ENCODE measurements at places on chromosomes 7 and 10. TPM values are rescaled to one million over a fixed set of nuclear protein-coding genes. Genes with fewer than 3 reads are reported as not detected.
A peak's percentile ranks its signal among the peaks of the same experiment; 100 is the strongest.

SYT15 gene
- total RNA-seq = 0.67 TPM

GRCh38 chr7:3641582-3641981 lies 340.5 kb downstream of the SDK1 start:
- H3K4me1 ChIP-seq = no peaks in the 10 kb centered on the region
- H3K27ac ChIP-seq = no peak overlapping the region
- H3K36me3 ChIP-seq = no peaks in the 10 kb centered on the region
- no peak overlapping the region for H3K4me3 ChIP-seq
- no peaks in the 10 kb centered on the region for H3K27me3 ChIP-seq

DNA sequence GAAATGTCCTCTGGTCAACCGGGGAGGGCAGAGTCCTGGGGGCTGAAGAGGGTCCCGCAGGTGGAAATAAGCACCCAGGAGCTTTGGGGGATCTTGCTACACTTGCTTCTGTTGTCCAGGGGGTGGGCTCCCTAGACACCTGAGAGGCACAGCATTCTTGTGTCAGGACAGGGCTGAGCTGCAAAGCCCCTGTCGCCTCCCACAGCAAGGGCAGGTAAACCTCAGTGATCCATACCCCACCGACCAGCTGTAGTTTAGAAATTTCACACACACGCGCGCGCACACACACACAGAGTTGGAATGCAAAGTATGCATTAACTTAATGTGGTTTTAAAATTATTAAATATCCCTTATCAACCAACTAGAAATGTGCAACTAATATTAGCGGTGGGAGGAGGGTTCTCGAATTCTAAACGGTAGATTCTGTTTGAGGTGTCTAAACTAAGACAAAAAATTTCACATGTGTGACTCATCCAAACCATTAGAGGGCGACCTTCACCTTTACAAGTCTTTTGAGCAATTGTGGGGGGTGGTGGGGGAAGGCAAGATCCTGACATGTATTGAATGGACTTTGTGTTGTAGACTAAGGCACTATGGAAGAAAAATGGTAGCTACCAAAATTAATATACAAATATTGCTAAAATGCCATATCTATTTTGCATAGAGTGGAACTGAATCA lies 34.3 kb upstream of the PTF1A start:
- no peak overlapping the region for H3K4me3 ChIP-seq
- H3K27me3 ChIP-seq = no peaks in the 10 kb centered on the region
- peak; percentile 3 for DNase-seq
- H3K36me3 ChIP-seq = no peaks in the 10 kb centered on the region
- H3K27ac ChIP-seq = no peak overlapping the region

GPR22 gene
- total RNA-seq = not detected

DNA sequence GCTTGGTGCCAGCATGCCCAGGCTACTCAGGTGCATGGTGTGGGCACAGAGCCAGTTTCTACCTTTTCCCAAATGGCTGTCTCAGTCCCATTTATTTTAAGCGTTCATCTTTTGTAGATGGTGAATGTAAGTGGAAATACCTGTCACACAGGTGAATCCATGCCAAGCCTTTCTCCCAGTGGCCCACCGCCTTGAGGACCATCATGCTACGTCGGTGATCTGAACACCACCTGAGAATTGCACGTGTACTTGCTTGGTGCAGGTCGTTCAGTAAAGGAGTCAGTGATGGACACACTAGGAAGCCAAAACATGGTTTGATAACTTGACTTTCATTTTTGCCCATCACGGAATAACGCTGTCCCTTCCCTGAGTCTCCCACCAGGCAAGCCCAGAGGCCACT lies 666.7 kb upstream of the FOXK1 start:
- H3K27ac ChIP-seq = no peak overlapping the region
- no peaks in the 10 kb centered on the region for H3K27me3 ChIP-seq
- no peak overlapping the region for H3K4me3 ChIP-seq

GRCh38 chr7:42445691-42446090 lies 208.7 kb upstream of the GLI3 start:
- H3K4me1 ChIP-seq = no peaks in the 10 kb centered on the region
- H3K36me3 ChIP-seq = no peaks in the 10 kb centered on the region
- no peaks in the 10 kb centered on the region for H3K27me3 ChIP-seq
- no peak overlapping the region for H3K27ac ChIP-seq

- H3K27me3 ChIP-seq = peaks cover 4% of the 10 kb centered on the region
- DNase-seq = no peak
- H3K36me3 ChIP-seq = no peaks in the 10 kb centered on the region
- H3K4me3 ChIP-seq = no peak overlapping the region
- no peak overlapping the region for H3K27ac ChIP-seq
Observed at GRCh38 chr10:104250371-104250770, 4.3 kb upstream of the GSTO1 start.

SPDYE1 gene
- total RNA-seq = not detected

GRCh38 chr10:18606051-18606695 lies 45.2 kb downstream of the NSUN6 start:
- no peaks in the 10 kb centered on the region for H3K27me3 ChIP-seq
- H3K4me3 ChIP-seq = no peak overlapping the region
- no peaks in the 10 kb centered on the region for H3K4me1 ChIP-seq
- peaks cover 34% of the 10 kb centered on the region for H3K36me3 ChIP-seq
- H3K27ac ChIP-seq = no peak overlapping the region
- DNase-seq = no peak

- no peaks in the 10 kb centered on the region for H3K36me3 ChIP-seq
- H3K4me1 ChIP-seq = no peaks in the 10 kb centered on the region
- DNase-seq = no peak
- no peaks in the 10 kb centered on the region for H3K27me3 ChIP-seq
- H3K27ac ChIP-seq = no peak overlapping the region
Observed at GRCh38 chr7:111711426-111712065, 149.3 kb upstream of the IMMP2L start.

DNA sequence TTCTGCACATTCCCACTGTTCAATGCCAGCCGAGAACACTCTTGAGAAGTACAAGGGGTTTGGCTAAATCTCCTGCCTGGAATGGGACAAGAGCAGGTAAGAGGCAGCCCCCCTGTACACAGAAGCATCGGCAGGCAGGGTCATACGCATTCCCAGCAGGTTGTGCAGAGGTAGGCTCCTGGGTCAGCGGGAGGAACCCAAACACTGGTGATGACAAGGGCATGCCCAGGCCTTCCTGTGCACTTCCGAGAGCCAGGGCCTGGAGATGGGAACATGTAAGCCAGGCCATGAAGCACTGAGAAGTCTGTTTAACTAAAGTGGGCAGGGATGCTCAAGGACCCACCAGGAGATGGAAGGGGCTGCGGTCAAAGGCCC lies 130.3 kb upstream of the CHST15 start:
- no peaks in the 10 kb centered on the region for H3K27me3 ChIP-seq
- H3K27ac ChIP-seq = no peak overlapping the region
- no peaks in the 10 kb centered on the region for H3K36me3 ChIP-seq
- DNase-seq = peak; percentile 19
- no peak overlapping the region for H3K4me3 ChIP-seq
- no peaks in the 10 kb centered on the region for H3K4me1 ChIP-seq

DNA sequence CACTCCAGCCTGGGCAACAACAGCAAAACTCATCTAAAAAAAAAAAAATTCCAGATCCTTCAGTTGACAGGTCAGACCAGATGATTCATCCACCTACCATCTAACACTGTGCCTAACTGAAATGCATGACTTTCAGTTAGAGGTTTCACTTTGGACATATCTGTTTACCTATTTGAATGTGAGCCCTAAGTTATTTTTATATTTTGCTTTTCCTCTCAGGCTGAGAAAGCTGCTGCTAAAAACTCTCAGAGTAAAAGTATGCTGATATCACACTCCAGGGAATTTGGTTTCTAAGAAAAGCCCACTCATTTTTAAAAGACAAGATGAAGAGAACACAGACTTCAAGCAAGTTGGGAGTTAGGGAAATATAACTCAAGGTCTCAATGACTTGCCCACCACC lies 126.0 kb downstream of the SGMS1 start:
- peak; percentile 43 for DNase-seq
- peak overlapping the region; percentile 19 for H3K4me3 ChIP-seq
- H3K27me3 ChIP-seq = no peaks in the 10 kb centered on the region

ANXA8L1 gene
- total RNA-seq = not detected

- no peaks in the 10 kb centered on the region for H3K27me3 ChIP-seq
- no peak overlapping the region for H3K4me3 ChIP-seq
- no peaks in the 10 kb centered on the region for H3K4me1 ChIP-seq
- H3K27ac ChIP-seq = no peak overlapping the region
- H3K36me3 ChIP-seq = no peaks in the 10 kb centered on the region
Observed at GRCh38 chr7:3670898-3671297, 369.8 kb downstream of the SDK1 start.

DNA sequence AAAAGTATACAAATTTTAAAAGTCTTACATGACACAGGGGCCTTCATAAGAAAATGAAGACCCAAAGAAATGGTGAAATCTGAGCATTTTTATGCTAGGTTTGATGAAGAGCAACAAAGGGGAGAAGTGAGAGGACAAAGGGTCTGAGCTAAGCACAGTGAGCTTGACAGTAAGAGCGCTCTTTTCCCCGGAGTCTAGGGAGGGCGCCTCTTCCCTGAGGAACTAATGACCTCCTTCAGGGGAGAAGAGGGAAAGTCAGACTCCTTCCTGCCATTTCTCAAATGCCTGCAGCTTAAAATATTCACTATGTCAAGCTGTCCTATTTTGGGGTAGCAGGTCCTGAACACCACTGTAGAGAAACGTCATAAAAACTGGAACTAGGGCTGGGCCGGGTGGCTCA lies 18.1 kb upstream of the PAXIP1 start:
- no peak for DNase-seq
- no peak overlapping the region for H3K27ac ChIP-seq
- H3K4me1 ChIP-seq = no peaks in the 10 kb centered on the region
- peaks cover 2% of the 10 kb centered on the region for H3K27me3 ChIP-seq
- no peaks in the 10 kb centered on the region for H3K36me3 ChIP-seq

OR2AE1 gene
- total RNA-seq = 0.99 TPM

GRCh38 chr7:27080844-27081436 lies 14.9 kb downstream of the HOXA1 start:
- H3K27me3 ChIP-seq = peaks cover 8% of the 10 kb centered on the region
- no peak overlapping the region for H3K27ac ChIP-seq
- no peaks in the 10 kb centered on the region for H3K36me3 ChIP-seq
- H3K4me1 ChIP-seq = no peaks in the 10 kb centered on the region

DNA sequence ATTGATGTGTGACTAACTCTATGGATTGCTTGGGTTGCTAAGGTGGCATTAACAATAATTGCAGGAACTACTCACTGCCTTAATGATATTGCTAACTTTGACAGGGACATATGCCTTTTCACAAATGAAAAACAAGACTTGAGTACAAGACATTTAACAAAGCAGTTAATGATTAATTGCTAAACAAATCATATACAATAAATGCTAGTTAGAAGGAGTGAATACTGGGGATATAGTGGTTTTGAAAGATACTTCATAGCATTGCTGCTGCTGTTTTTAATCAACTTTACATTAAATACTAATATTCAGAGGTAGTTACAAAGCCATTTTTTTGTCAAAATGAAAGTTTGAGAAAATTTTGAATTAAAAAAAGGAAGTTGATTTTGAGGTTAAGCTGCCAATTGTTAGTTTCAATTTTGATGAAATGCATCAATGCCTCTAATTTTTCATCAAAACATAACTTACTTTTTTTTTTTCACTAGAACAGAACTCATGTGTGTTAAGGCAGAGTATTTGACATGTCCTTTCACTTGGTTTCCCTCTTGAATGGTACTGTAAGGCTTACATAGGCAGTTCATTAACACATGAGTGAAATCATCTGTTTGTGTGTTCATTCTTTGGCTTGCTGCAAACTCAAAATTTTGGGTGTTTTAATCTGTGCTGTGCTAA lies 106.2 kb upstream of the SEMA3D start:
- no peaks in the 10 kb centered on the region for H3K4me1 ChIP-seq
- no peaks in the 10 kb centered on the region for H3K36me3 ChIP-seq
- H3K27ac ChIP-seq = no peak overlapping the region
- no peak overlapping the region for H3K4me3 ChIP-seq

AQP1 gene
- total RNA-seq = 0.20 TPM

- H3K27me3 ChIP-seq = peaks cover 45% of the 10 kb centered on the region
- no peak overlapping the region for H3K4me3 ChIP-seq
Observed at GRCh38 chr7:116522247-116522646, 2.6 kb upstream of the CAV1 start.

- H3K36me3 ChIP-seq = peaks cover 38% of the 10 kb centered on the region
- peaks cover 50% of the 10 kb centered on the region for H3K4me1 ChIP-seq
- DNase-seq = no peak
- H3K4me3 ChIP-seq = no peak overlapping the region
Observed at GRCh38 chr7:130973637-130974036, 239.6 kb upstream of the KLF14 start.

NEUROD6 gene
- not detected for total RNA-seq

MOGAT3 gene
- total RNA-seq = not detected

GRCh38 chr10:504121-504611 lies 185.3 kb downstream of the DIP2C start:
- H3K36me3 ChIP-seq = no peaks in the 10 kb centered on the region
- H3K4me1 ChIP-seq = peaks cover 7% of the 10 kb centered on the region
- H3K27ac ChIP-seq = no peak overlapping the region
- peaks cover 3% of the 10 kb centered on the region for H3K27me3 ChIP-seq

- no peak for DNase-seq
- H3K4me1 ChIP-seq = no peaks in the 10 kb centered on the region
- H3K27ac ChIP-seq = no peak overlapping the region
- H3K36me3 ChIP-seq = peaks cover 66% of the 10 kb centered on the region
Observed at GRCh38 chr7:152176797-152177196, 151.3 kb downstream of the GALNT11 start.

DNA sequence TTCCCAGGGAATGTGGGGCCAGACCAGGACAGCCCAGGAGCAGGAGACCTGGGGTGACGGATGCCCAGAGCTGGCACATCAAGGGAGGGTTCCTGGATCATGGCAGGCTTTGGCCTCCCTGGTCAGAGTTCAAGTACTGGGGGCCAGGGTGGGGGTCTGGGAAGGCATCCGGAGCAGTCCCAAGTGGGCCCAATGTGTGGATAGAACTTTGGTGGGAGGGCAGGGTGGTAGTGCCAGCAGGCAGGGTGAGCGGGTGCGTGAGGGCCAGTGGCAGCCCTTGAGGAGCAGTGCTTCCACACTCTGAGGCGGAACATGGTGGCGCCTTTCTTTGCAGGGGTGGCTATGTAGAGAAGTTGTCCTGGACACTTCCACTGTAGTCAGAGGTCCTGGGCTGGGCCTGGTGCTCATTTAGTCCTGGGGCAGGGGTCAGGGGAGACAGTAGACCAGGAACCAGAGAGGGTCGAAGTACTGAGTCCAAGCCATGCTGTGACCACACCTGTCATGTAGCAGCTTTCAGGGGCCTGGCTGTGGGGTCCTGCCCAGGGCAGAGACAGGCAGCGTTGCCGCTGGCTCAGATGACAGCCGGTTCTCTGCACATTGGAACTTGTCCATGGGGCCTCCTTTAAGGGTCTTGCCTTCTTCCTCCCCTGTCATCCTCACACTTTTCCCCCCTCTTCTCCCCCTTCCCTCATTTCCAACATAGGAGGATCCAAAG lies 22.2 kb upstream of the CSGALNACT2 start:
- H3K27me3 ChIP-seq = no peaks in the 10 kb centered on the region
- H3K4me1 ChIP-seq = peaks cover 21% of the 10 kb centered on the region
- no peaks in the 10 kb centered on the region for H3K36me3 ChIP-seq
- no peak overlapping the region for H3K4me3 ChIP-seq

- H3K4me3 ChIP-seq = no peak overlapping the region
Observed at GRCh38 chr7:13801669-13802068, 187.8 kb downstream of the ETV1 start.

GRCh38 chr10:102368077-102368476 lies 27.4 kb upstream of the NFKB2 start:
- DNase-seq = no peak
- H3K4me3 ChIP-seq = no peak overlapping the region
- no peaks in the 10 kb centered on the region for H3K4me1 ChIP-seq
- no peak overlapping the region for H3K27ac ChIP-seq
- no peaks in the 10 kb centered on the region for H3K27me3 ChIP-seq

GRCh38 chr7:98826387-98826786 lies 43.4 kb downstream of the TMEM130 start:
- no peak overlapping the region for H3K27ac ChIP-seq
- H3K4me3 ChIP-seq = no peak overlapping the region
- H3K36me3 ChIP-seq = no peaks in the 10 kb centered on the region
- DNase-seq = no peak
- no peaks in the 10 kb centered on the region for H3K4me1 ChIP-seq

Measured in CD4-positive, CD25-positive, alpha-beta regulatory T cell (primary cell).